ENCODE measurements at places on chromosomes 7 and 10.

GRCh38 chr10:65950075-65950474 is 975.8 kb upstream of the LRRTM3 start:
- DNase-seq: no peak

DNA sequence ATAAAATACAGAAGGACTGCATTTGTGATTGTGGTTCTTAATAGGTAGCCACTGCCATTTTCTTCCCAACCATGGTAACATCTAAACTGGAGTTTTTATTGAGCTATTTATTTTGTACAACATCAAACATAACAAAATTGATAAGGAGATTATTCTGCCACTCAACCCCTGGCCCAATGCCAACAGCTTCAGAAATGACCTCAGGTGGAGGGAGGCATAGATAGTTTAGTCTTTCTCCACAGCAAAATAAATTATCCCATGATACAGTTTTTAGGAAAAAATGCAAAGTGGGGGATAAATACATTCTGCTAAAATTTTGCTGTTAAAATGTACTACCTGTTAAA is 57.6 kb downstream of the LRRTM3 start:
- DNase-seq: no peak

GRCh38 chr7:2264158-2264557 is 22.1 kb downstream of the NUDT1 start:
- DNase-seq: no peak

DNA sequence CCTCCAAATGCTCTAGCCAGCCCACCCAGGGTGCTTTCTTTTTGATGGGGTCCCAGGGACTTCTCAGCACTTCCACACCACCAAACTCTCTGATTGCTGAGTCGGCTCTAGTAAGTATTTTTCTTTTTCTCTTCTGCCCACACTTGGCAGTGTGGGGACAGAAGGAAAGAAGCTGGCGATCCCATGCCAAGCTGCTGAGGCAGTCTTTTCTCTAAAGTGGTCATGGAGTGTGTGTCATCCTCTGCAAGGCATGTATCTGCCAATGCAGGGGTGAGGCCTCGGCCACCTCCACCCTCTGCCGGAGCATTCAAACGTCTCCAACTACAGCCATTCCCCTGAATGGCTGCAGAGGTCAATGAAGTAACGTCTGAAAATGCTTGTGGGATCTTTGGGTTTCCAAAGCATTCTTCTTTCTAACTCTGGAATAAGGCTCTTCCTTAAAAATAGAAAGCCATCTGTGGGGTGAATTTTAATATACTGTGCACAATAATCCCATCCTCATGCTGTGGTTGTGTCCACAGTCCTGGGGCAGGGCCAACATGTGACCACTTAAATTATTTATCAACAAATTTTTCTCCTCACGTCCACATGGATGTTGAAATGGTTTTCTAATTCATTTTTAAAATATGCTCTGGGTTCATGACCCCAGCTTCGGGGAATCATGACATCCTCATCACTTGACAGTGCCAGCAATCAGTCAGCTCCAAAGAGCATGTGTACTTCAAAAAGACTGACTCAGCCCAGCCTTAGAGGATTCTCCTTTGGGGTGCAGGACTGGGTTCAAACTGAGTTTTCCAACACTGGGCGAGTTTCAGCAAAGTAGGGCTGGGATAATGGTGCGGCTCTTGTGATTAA is 171.3 kb upstream of the ITGB1 start:
- no peak for DNase-seq

DNA sequence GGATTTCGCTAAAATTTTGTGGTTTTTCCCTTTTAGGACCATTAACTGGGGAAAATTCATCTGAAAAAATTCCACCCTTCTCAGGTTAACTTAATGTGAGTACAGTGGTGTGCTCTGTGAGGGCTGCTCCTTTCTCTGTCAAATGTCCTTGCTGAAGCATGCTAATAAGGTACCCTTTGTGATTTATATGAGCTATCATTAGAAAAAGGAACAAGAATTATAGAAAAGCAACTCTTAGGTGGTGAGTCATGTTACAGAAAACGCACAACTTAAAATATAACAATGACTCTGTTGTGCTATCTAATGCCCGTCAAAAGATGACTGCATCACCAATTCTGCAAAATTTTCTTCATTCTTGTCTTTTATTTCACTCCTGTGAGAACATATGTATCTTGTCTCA is 162.0 kb upstream of the MAGI2 start:
- DNase-seq: no peak

GRCh38 chr7:76077435-76077834 is 29.5 kb downstream of the MDH2 start:
- no peak for DNase-seq

DNA sequence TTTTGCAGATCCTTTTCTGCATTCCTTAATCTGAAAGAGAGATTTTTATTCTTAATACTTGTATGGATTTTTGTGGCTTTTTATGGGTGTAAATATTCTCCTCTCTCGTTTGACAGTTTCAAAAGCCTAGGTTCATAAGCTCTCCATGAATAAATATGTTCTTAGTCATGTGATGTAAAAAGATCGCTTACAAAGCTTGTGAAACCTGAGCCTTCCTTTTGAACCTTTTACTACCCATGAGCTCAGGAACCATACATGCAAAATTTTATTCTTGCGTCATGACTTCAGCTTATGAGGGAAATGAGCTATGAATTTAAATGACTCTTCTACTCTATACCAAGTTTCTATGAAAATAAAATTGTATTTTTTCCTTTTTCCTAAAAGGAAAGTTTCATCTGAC is 98.7 kb downstream of the POLL start:
- no peak for DNase-seq

GRCh38 chr7:116836911-116837310 is 25.5 kb upstream of the CAPZA2 start:
- no peak for DNase-seq

- DNase-seq: peak; percentile 9
Observed at GRCh38 chr10:79056361-79056735, 12.4 kb upstream of the ZMIZ1 start.

GRCh38 chr7:112630565-112630964 is 149.8 kb downstream of the LSMEM1 start:
- DNase-seq: no peak

- no peak for DNase-seq
Observed at GRCh38 chr10:49325916-49326783, 27.2 kb downstream of the C10orf71 start.

DNA sequence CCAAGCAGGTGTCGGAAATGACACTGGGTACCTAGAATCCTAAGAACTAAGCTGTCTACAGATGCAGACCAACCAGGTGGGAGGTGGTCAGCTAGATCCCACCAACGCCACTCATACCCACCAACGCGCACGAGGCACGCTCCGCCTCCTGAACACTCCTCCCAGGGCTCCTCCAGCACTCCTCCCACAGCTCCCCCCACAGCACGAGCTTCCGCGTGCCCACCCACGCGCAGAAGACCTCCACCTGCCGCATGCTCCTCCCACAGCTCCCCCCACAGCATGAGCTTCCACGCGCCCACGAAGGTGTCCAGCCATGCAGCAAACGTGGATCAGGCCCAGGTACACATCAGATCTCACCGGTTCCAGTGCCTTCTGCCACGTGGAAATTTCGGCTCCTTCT is 196.0 kb downstream of the MAD1L1 start:
- no peak for DNase-seq

GRCh38 chr7:144474800-144475615 is 71.5 kb upstream of the NOBOX start:
- DNase-seq: no peak

- DNase-seq: peak; percentile 58
Observed at GRCh38 chr7:27150568-27151340, 1.6 kb downstream of the HOXA3 start.

GRCh38 chr10:2761971-2762370 is 305.4 kb upstream of the PFKP start:
- DNase-seq: no peak

DNA sequence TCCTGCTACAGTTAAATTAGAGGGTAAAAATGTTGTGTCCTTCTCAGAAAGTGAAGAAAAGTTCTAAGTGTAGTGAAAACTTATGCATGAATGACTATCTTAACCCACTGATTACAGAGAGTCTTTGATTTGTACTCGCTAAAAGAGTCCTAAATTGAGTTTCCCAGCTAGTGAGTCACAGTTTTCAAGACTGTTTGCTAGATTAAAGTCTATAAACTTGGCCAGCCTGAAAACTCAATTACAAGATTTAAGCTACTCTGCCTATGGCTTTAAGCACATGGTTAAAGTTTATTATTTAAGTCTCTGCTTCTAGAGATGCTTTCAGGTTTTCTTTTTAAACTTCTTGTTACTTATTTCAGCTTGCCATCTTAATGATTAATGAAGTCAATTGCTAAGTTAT is 44.4 kb downstream of the MRPS24 start:
- no peak for DNase-seq

GRCh38 chr7:139355320-139355719 is 4.4 kb upstream of the LUC7L2 start:
- no peak for DNase-seq

DNA sequence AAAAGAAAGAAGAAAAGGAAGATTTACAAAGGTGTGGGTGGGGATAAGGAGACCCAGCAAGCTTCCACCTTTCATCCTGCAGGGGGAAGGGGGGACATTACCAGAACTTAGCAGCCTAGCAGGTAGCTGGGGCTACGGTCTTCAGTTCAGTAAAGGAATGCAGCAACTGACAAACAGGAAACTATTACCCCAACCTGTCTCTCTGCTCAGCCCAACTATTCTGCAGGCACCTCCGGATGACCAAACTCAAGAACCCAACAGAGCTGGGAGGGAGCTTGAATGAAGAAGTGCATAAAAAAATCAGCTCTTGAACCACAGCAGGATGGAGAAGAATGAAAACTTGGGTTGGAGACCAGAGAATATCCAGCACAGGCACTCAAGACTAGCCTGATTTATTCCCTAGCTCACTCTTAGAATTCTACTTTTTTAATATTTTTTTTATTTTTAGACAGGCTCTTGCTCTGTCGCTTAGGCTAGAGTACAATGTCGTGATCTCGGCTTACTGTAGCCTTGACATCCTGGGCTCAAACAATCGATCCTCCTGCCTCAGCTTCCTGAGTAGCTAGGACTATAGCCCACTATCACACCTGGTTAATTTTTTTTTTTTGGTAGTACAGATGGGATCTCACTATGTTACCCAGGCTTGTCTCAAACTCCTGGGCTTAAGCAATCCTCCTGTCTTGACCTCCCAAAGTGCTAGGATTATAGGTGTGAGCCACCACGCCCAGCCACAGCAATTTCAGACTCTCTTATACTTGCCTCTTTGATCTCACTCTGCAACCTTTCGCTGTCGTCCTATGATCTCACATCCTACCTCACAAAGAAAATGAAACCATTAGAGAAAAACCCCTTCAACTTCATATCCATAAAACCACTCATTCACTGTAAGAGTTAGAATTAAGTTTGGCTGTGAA is 18.5 kb upstream of the C10orf67 start:
- DNase-seq: no peak

- no peak for DNase-seq
Observed at GRCh38 chr7:81684033-81684432, 85.8 kb downstream of the HGF start.

GRCh38 chr7:99244939-99245338 is 27.7 kb upstream of the MYH16 start:
- DNase-seq: no peak

DNA sequence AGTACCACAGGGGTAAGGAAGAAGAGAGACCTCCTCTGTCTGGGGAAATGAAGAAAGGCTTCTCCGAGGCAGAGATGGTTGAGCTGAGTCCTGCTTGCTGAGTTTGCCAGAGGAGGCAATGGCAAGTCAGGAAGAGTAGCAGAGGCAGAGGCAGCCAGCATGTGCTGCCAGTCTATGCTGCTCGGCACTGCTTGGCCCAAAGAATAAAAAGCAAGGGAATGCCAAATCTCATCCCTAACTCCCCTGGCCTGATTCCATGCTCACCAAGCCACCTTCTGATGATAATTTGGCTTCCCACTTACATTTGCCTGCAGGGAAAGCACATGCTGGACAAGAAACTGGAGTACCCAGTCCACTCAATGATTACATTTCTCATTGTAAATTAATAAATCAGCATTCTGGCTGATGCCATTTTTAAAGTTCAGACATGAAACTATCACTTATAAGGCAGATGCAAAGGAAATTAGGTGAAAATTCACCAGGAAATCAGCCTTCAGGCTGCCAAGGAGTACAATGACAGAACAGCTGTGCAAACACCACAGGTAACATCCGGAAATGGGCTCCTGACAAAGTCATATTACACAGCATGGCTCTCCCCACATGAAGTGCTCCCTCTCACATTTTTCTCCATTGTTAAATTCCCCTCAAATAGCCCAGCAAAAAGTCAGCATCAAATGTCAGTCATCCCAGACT is 245.9 kb downstream of the MTERF1 start:
- no peak for DNase-seq

DNA sequence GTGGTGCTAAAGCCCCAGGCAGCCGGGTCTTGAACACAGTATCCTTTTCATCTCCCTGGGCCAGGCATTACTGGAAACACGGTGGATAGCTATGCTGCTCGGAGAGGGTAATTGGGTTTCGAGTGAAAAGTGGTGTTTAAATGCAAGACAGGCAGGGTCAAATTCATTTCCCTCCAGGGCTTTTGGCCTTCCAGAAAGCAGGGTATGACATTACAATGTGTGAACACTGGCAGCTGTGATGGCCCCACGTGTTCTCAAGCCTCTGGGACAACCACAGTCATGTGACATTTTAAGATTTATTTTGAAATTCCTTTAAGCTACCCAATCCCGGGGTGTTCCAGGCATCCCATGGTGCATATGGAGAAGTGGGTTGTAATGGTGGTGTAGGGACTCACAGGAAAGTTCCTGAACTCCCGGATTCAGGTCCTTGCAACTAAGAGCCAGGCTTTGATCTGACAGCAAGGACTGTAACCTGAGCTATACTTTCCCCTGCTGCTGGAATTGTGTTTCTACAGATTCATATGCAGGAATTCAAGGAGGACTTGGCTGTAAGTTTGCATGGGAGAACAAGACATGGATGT is 46.8 kb downstream of the INSYN2A start:
- DNase-seq: no peak

- no peak for DNase-seq
Observed at GRCh38 chr7:119935418-119936025, 337.5 kb upstream of the KCND2 start.

- DNase-seq: no peak
Observed at GRCh38 chr10:111885046-111885445, 298.5 kb downstream of the GPAM start.

DNA sequence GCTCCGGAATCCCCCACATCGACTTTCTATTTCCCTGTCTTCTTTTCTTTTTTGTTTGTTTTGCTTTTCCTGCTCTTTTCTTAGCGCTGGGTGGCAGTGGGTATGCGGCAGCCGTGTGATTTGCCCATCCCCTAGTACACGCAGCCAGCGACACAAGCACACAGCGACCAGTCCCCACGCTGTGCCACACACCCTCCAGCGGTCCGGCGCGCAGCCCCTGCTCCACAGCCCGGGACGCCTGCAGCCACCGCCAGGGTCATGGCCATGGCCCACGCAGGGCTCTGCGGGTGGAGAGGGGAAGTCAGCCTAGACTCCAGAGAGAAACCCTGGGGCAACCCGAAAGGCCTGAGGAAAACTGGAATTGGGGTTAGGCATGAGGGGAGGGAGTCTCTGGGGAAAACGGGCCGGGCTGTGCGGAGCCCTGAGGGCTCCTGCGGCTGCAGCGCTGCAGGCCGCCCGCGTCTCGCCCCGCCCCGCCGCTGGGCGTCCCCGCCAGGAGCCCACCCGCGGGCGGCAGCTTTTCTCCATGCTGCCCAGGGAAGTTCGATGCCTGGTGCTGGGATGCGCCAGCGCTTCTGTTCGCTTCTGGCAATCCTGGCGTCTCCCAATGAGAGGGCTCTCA is 2.5 kb downstream of the CHRM2 start:
- no peak for DNase-seq

All from ovary (tissue), 10 donors.